ENCODE measurements at places on chromosomes 12 and 14.

DNA sequence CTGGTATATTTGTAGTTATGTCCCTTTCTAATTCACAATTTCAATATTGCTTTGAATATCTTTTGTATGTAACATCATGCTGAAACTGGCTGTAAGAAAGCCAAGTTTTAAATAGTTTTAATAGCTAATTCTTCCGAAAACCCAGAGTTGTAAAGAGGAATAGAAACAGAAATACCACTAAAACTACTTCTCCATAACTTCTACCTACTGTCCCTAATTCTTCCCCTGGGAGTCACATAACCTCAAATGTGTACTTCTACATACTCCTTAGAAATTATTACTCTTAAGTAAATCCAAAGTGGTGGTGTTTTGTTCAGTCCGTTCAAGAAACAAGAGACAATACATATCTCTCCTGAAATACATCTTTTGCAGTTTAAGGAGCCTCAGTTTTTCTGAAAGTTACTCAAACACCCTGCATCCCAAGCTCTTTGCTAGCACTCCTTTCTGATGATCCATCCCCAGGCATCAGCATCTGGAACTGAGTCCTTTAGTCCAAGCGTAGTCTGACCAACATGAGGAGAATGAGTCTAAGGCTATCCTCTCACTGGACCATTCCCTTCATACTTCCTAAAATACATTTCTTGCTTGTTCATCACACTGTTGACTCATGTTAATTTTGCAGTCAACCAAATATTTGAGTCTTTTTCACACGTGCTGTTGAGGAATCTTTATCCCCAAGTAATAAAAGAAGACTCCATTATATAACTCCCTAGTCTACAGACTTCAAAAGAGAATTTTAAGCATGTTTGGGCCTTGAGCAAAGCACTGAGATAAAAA is 214.3 kb upstream of the NUDT4 start:
- DNase-seq, result no peak

DNA sequence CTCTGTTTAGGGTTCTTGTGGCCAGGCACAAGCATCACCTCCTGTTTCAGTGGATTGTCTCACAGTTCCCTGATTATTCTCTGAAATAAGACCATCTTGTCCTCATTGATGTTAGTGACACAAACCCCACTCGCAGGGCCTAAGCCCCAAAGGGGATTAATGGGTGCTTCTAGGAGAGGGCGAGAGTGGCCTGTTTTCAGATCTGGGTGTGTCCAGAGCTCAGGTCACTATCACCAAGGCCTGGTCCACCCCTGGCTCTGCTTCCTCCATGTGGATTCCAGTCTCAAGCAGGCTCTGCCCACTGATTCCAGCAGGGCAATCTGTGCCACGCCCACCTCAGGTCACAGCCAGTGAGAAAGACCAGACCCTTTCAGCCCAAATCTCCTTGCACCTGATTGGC is 361.9 kb downstream of the ADGRD1 start:
- no peak for DNase-seq

- no peak for DNase-seq
These were observed 228.5 kb downstream of the VRK1 start for GRCh38 chr14:97025722-97026121.

GRCh38 chr12:11854011-11854499 is 204.6 kb downstream of the ETV6 start:
- DNase-seq, result no peak

DNA sequence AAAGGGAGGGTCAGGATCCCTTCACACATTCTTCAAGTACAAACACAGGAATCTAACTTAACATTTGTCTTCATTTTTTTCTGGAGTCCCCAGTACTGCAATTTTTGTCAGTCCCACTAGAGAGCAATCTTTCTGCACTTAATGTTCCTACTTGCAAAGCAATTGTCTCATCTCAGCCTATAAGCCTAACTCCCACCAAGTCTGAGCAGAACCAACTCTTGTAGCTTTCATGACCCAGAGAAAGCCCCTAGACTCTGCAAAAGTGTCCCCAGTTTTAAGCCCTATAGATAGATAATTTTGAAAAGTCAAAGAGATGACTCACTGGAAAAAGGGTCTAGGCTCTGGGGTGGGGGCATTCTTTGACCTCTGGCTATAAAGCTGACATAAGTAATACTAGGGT is 1.8 kb upstream of the ZBTB39 start:
- DNase-seq, result no peak

DNA sequence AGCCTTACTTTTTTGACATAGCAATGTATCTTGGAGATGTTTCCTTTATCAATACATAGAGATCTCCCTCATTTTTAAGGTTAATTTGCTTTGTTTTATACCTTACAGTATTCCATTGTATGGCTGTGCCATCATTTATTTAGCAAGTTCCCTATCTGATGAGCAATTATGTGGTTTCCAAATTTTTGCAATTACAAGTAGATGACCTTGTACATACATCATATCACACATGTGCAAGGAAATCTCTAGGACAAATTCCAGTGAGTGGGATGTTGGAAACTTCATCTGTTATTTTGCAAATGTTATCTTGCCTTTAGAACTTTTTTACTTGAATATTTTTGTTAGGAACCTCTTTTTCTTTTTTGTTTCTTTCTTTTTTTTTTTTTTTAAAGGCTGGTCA is 49.7 kb downstream of the DRAM1 start:
- no peak for DNase-seq

DNA sequence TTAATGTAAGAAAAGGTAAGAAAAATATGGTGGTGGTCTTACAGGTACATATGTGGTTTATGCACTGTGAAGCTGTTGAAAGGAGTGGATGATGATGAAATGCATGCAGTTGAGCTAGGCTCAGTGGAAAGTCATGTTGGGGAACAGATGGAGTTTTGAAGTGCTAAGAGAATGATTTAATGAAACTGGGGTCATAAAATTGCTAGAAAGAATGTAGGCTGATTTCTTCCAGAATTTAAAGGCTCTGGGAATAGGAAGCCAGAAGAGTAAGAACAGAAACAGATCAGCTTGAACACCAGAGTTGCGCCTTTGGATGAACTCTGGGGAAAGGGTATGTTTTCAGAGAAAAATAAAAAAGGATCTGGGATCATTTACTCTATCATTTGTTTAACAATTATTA is 146.5 kb downstream of the MON2 start:
- no peak for DNase-seq

- DNase-seq, result no peak
These were observed 16.9 kb upstream of the PRICKLE1 start for GRCh38 chr12:42606471-42606870.

GRCh38 chr12:113525066-113525465 is 53.4 kb upstream of the LHX5 start:
- no peak for DNase-seq

GRCh38 chr14:32185097-32185496 is 16.7 kb upstream of the RNU6-7 start:
- no peak for DNase-seq

DNA sequence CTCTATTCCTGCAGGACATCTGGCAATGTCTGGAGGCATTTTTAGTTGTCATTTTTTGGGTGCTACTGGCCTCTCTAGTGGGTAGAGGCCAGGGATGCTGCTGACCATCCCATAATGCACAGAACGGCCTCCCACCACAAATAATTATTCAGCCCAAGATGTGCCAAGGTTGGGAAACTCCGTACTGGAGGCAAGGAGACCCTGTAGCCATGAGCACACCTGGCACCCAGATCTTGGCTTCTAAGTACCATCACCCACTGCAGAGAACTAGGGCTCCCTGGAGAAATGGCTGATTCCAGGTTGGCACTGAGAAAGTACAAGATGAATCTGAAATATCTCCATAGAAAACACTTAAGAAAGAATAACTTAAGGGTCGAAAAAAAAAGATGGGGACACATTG is 81.7 kb downstream of the RBM19 start:
- no peak for DNase-seq

DNA sequence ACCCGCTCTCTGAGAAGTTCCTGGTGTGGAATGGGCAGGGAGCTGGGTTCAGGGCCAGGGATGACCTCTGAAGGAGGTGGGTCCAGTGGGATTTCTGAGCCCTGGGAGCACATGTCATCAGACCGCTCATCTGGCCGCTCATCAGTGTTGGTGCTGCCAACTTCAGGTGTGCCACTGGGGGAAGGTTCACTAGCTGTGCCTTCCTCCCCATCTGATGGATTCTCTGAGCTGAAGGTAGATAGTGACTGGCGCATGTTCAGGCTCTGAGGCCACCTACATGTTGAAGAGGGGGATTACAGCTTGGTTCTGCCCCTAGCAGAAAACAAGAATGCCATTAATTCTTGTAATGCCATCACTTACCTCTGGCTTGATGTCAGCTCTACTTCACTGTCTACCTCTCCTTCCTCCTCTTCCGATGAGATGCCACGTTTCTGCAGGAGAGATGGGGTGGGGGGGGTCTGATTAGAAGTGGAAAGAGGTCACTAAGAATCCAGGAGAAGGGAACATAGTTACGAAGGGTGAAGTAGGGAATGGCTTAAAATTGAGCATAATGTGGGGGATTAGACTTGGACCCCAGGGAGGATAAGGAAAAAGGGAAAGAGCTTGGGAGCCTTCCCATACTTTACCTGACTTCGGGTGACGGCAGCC is 17.2 kb downstream of the MAP3K12 start:
- DNase-seq, result no peak

DNA sequence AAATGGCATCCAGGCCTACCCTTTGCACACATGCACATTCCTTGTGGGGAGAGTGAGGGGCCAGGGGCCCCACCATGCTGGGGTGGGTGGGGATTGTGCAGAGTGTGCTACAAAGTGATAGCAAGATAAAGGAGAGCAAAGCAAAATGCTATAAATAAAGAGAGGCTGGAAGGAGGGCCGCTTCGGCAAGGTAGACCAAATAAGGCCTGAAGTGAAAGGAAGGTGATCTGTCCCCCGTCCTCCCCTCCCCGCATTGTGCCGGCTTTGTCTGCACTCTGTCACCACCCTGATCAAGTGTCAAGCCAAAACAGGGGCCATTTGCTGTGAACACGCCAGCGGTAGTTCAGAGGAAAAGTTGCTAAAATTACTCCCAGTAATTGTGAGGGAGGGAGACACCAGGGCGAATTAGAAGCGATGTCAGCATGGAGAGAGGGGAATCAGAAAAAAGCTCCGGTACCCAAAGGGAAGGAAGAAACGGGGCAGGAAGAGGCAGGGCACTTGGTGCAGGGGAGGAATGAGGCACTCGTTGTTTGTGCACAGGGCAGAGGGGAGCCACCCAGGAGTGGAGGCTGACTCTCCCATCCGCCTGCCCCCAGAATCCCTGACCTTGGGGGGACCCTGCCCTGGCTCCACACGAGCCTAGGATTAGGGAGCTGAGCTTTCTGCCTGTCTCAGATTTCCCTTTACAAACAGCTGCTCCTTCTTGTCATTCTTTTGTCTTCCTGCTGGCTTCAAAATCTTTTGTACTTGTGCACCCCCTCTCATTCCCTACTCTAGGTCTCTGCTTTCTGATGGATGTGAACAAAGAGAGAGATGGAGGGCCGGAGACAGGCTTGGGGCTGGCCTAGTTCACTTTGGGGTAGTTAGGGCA is 2.9 kb upstream of the MYH7 start:
- no peak for DNase-seq

- DNase-seq, result no peak
These were observed 266.6 kb downstream of the ADGRD1 start for GRCh38 chr12:131220331-131220685.

DNA sequence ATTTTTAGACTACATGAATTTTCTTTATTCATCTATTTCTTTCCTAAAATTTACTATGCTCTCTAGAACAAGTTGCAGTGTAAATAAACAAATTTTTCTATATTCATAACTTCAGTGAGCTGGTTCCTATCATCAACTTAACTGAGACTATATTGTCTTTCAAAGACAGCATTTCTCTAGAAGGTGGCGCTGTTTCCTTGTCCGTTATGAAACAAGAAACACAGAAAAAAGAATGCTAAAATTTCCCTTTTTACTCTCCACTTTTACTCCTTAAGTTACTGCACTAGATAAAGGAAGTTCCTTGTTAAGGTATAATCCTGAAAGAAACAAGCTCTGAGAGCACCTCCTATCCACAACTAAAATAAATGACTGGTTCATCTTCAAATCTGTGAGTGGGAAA is 8.2 kb upstream of the CLEC2A start:
- DNase-seq, result no peak

DNA sequence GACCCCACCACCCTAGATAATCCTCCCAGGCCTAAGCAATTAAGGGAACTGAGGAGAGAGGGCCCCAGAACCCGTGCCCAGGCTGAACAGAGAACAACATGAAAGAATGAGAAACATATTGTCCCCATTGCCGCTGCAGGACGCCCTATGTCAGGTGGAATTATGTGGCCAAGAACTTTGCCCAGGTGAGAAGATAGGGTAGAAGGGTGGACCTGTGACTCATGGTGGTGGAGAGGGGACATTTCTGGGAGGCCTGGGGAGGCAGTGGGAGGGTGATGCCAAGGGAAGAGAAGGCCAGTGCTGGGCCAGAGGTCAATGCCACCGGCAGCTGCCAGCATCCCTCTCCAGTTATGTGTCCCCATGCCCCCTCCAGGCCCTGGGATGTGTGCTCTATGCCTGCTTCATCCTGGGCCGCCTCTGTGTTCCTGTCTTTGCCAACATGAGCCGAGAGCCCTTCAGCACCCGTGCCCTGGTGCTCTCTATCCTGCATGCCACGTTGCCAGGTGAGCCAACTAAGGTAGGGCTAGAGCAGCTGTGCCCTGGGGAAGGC is 15.5 kb downstream of the SOAT2 start:
- DNase-seq, result no peak

DNA sequence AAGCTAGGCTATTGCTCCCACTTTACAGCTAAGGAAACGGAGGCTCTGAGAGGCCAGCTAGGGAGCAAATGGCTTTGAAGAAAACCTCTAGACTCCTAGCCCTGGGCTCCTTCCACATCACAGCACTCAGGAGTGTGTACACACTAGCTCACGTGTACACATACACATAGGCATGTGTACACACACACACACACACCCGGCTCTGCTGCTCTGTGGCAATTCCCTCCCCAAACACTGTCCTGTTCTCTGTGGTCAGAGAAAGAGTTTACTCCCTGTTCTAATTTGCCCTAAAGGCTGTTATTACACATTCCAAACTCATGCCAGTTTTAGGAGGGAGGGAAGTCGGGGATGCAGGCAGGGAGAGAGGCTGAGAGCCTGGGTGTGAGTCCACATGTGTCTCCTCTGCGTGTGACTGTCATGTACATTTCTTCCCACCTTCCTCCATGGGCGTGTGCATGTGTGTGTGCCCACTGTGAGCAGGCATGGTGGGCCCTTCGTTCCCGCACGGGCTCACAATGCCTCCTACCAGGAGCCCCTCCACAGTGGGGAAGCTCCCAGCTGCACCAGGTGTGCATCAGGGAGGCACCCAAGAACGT is 14.2 kb downstream of the TRPV4 start:
- no peak for DNase-seq

GRCh38 chr14:88599761-88600439 is 37.1 kb downstream of the ZC3H14 start:
- no peak for DNase-seq

- DNase-seq, result no peak
These were observed 5.4 kb upstream of the KRT81 start for GRCh38 chr12:52296572-52297215.

- DNase-seq, result no peak
These were observed 6.1 kb downstream of the KRT3 start for GRCh38 chr12:52789637-52790426.

GRCh38 chr12:93237235-93237915 is 140.3 kb upstream of the NUDT4 start:
- no peak for DNase-seq
